ENCODE measurements at places on chromosomes 5 and 9. TPM values are rescaled to one million over a fixed set of nuclear protein-coding genes. Genes with fewer than 3 reads are reported as not detected.

DNA sequence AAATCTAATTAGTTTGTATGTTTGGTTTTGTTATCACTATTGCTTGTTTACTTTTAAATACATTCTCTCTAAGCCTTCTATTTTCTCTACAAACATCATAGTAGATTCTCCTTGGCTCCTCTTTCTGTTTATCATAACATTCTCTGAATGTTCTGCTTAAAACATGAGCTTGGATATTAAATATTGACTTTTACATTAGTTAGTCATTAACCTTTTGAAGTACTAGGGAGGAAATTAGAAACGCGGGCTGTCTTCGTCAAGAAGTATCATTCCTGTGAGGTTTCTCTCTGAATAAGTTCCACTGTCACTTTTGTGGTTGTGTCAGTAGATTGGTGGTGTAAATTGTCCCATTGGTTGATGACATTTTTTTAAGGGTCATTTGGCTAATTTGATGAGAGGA lies 821.5 kb downstream of the EFNA5 start:
- DNase-seq: no peak

DNA sequence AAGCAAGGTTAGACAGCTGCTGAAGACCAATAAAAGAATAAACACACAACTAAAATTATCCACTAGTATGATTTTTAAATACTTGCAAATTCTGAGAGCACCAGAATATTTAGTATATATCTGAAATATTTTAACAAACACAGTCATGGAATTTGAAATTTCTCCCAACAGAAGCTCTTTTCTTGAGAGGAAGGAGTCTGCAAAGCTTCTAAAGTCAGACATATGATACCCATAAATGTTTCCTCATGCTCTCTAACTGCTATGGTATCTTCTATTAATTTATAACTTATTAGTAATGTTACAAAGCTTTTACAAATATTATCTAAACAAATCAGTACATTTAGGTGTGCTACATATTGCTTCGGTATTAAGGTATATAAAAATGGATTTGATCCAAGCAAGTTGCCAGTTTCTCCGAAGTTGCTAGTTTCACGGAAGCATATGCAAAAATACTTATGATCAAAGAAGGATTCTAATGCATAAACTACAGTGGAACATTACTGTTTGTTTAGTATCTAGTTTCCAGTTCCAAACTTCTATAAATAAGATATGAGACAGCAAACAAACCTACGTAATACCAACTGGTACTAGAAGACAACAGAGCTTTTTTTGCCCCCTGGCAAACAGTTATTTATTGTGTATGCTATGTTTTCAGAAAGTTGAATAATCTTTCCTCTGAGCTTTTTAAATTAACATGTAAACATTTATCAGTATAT lies 22.0 kb downstream of the FNIP1 start:
- DNase-seq: no peak

GRCh38 chr9:113988385-113989016 lies 89.6 kb downstream of the AMBP start:
- DNase-seq: no peak

DNA sequence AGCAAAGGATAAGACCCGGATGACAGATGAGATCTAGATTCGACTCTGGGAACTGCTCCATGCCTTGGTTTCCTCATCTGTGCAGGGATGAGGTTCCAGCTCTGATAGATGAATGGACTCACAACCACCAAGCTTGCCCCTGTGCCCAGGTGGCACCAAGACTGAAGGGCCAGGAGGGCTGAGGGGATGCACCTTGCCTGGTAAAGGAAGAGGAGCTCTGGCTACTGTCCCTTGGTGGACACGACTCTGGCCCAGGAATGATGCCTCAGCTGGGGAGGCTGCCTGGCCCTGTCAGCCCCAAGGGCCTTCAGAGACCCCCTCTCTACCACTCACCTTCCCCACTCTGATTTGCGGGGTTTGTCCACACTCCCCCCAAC lies 24.9 kb upstream of the ANXA6 start:
- no peak for DNase-seq

- peak; percentile 93 for DNase-seq
These were observed 87.8 kb upstream of the TNFAIP8 start for GRCh38 chr5:119267958-119268386.

- DNase-seq: no peak
These were observed 9.8 kb downstream of the PIK3R1 start for GRCh38 chr5:68225188-68225910.

- DNase-seq: no peak
These were observed 81.6 kb upstream of the KLF4 start for GRCh38 chr9:107571148-107571547.

GRCh38 chr5:111099058-111099778 lies 7.1 kb downstream of the WDR36 start:
- DNase-seq: no peak

DNA sequence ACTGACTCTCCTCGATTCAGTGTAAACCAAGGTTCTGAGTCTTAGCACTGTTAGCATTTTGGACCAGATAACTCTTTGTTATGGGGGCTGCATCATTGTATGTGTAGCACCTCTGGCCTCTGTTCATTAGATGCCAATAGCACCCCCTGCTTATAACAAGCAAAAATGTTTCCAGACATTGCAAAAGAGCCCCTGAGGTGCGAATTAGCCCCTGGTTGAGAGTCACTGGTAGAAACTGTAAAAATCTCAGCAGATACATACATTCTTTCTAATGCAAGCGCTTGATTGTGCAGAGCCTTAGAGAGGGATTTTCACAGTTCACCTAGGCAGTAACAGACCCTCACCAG lies 2.8 kb downstream of the ADRB2 start:
- no peak for DNase-seq

DNA sequence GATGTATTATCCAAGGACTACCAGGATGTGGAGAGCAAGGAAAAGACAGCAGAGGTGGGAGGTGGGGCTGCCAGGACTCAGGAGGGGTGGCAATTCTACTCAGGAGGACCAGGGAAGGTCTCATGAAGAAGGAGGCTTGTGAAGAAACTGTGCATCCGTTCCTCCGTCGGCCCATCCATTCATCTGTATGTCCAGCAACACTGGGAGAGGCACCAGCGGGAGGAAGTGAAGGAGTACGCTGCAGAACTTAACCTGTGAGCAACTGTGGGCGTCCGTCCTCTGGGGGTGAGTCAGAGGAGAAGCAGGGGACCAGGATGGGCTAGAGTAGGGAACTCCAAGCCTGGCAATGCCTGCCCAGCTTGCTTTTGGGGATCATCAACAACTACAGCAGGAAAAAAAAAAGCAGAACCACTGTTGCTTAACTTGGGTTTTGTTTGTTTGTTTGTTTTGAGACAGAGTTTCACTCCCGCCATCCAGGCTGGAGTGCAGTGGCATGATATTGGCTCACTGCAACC lies 47.3 kb upstream of the NEURL1B start:
- no peak for DNase-seq

- peak; percentile 45 for DNase-seq
These were observed 62.0 kb downstream of the SUSD1 start for GRCh38 chr9:112112941-112113681.

DNA sequence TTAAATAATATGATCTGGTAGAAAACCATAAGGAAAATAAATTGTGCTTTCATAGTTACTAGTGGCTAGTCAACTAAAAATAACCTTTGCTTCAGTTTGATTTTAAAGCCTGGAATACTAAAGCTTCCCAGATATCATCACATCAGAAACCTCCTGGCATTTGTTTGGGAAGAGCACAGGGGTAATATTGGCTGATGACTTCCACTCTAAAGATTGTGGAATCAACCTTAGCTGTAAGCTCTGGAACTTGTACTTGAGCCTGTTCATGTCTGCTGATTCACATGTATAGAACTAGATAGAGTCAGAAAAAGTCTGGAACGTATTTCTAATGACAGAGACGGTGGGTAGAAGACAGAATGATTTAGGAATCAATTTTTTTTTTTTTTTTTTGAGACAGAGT lies 345.0 kb downstream of the CWC27 start:
- DNase-seq: no peak

DNA sequence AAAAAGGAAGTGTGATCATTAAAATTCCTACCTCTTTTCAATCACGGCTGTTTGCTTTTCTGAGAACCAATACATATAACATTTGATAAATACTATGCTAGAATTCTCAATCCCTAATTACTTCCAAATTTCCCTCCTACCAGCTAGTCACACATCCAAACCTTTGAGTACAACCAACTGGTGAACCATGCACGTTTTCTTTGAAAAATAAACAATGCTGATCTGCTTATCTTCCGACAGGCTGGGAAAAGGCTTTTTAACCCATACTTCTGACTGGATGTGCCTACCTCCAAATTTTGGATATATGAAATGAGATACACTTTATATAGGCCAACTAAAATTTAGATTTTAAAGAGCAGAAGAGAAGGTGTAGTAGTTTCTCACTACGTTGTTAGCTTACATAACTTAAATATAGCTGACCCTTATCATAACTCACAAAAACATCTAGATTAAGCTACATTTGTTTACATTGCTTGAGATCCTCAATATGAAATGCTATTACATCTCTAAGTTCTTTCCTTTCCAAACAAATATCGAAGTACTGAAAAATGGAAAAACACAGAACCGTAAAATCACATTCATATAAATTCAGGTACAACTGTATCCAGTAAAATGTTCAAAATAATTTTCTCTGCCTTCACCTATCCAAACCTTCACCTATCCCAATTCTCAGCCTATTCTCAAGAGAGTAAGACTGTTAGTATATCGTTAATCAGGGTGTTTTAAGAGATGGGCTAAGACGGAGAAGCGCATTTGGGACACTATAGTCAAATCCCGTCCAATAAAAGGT lies 2.1 kb downstream of the NR3C1 start:
- DNase-seq: no peak

DNA sequence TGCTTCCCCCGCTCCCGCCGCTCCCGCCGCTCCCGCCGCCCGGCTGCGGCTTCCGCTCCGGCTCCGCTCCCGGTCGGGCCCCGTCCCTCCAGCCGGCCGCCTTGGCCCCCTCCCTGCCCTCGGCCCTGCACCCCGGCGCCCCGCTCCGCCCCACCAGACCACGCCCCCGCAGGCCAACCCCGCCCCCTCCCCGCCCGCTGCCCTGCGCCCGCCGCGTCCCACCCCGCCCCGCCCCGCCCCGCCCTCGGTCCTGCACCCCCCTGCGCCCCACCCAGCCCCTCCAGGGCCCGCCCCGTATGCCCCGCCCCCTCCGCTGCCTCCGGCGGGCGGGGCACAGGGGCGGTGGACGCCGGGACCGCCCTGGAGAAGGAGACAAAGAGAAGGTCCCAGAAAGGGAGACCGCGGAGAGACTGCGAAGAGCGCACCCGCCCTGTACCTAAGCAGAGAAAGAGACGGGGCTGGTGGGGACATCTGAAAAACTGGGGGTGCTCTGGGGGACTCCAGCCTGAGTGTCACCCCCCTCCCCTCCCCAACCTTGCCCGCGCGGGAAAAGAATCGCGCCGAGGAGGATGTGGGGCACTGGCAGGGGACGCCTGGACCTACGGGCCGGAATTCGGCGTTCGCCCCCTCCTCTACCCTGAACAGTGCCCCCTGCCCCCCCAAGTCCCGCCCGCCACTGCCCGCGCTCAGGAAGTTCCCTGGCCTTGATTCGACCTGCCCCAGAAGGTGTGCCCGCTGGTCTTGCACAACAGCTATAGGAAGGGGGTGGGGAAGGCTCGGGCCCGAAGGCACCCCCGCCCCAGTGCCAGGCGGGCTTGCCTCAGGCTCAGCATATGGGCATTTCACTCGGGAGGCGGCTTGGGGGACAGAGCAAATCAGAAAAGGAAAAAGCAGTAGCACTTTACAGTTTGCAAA lies 42.8 kb upstream of the STXBP1 start:
- peak; percentile 74 for DNase-seq

- DNase-seq: no peak
These were observed 101.4 kb downstream of the LHFPL2 start for GRCh38 chr5:78547183-78547582.

GRCh38 chr5:59597690-59598546 lies 295.6 kb downstream of the PDE4D start:
- DNase-seq: no peak

DNA sequence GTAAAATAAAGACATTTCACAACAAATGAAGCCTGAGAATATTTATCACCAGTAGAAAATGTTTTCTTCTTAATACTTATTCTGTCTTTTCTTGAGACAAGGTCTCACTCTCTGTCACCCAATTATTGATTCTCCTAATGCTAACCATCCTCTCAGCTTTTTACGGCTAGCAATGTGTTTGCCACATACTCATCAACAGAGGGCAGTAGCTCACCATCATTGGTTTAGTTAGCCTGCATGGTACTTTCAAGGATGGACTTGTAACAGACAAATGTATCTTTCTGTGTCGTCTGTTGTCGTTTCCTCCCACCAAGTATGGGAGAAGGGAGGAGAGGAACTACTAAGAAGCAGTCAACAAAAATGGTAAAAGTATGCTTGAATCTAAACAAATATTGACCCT lies 5.9 kb upstream of the ACO1 start:
- peak; percentile 52 for DNase-seq

GRCh38 chr5:139392324-139392677 lies 2.6 kb upstream of the MZB1 start:
- no peak for DNase-seq

DNA sequence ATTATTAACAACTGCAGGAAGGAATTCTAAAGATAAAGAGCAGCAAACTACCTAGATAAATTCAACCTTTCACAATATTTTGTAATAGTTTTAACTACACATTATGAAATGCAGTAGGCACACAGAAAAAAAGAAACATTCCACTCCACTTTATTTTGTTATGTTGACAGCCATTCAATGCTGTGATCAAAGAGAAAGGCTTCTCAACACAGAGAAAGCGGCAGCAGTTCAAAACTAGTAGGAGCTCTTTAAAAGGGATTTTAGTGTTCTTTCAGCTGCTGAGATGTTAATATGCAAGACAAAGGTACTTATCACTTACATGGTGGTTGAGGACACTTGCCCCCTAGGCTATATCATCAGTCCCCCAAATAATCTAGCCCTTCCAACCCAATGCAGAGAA lies 11.6 kb downstream of the CEMIP2 start:
- DNase-seq: no peak

IFNA21 gene
- total RNA-seq: not detected

TAF11L11 gene
- total RNA-seq: not detected

HTR4 gene
- not detected for total RNA-seq

NEUROG1 gene
- total RNA-seq: not detected

PRRX2 gene
- total RNA-seq: 0.83 TPM

MYMK gene
- total RNA-seq: not detected

DOK3 gene
- total RNA-seq: 0.37 TPM

INPP5E gene
- 13.9 TPM for total RNA-seq

FOXD4L5 gene
- total RNA-seq: not detected

PCDHGA9 gene
- not detected for total RNA-seq

DMRT1 gene
- not detected for total RNA-seq

LCN9 gene
- not detected for total RNA-seq

NUP155 gene
- 87.8 TPM for total RNA-seq

FYB1 gene
- total RNA-seq: 129 TPM

CNTNAP3 gene
- not detected for total RNA-seq

NDUFS4 gene
- total RNA-seq: 84.1 TPM

CNTRL gene
- total RNA-seq: 59.4 TPM

Measured in activated naive CD4-positive, alpha-beta T cell treated with anti-CD3 and anti-CD28 coated beads for 36 hours (primary cell).